ENCODE measurements at places on chromosomes 4 and X.

DNA sequence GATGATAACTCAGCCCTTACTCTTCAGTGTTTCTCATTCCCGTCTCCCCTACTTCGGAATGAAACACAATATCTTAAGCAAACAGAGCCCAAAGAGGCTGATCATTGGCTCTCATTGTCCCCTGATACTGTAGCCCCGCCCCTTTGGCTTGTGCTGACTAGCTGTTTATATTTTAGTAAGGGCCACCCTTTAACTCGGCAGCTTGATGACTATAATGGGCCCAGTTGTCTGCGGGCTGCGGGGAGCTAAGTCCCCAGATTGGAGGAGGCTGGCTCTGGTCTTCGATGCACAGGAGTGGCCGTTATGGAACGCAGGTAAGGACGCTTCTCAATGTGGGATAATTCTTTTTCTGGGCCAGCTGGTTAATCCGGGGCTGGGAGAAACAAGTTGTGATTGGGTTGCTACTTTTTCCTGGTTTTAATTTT, at the start of gene TRIM2:
Gene TRIM2 (plus strand): TSS at position 197 of the 425 bp plus-strand sequence. CDS start 88 bp downstream, at position 285.
- DNase-seq = no peak

DNA sequence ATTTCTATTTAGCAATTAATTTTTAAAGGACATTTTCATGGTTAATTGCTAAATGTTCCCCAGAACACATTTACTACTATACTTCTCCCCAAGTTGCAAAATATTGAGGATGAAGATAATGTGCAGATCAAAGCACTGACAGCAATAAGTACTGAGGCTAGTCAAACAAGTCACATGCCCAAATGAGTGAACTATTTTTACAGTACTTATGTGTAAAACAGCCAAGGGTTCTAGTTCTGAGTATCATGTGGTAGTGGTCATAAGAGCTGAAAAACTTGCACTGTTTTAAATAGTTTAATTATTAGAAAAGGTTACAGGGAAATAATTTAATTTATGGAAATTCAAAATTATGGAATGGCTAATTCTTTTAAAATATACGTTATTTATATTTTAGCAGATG, 3.8 kb downstream of the GALNTL6 start:
- no peak for DNase-seq

GRCh38 chr4:77354550-77354949, 197.5 kb downstream of the CCNG2 start:
- no peak for DNase-seq

DNA sequence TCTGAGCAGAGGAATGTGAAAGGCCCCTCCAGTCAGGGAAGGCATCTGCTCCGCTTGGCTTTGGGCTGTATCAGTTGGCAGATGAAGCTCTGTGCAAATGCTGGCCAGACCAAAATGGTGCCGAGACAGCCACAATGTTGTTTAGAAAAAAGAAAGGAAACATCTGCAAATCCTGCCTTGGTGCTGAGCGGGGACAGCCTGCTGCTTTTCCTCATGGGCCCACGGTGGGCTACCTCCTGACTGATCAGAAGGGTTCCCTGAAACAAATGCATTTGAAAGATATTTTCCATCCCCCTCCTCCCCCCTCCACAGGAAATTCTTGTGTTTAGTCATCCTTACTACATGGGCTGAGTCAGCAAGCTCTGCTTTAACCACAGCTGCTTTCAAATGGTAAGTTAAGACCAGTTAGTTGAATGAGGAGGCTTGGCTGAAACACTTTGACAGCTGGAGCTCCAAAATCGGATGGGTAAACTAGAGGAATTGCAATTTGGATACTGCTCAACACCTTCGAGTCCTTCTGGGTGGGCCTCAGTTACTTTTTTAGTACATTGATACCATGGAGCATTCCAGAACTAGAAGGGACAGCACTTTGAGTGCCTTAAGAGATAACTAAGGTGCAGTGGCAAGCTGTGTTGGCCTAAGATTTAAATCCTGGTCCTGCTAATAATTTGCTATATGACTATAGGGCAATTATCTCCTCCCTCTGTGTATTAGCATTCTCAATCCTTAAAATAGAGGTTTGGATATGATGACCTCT, 36.0 kb downstream of the PLAC1 start:
- DNase-seq = no peak

GRCh38 chr4:11898796-11899195, 470.1 kb upstream of the HS3ST1 start:
- DNase-seq = no peak

- no peak for DNase-seq
These were observed 61.2 kb downstream of the TMEM150C start for GRCh38 chr4:82500435-82501153.

DNA sequence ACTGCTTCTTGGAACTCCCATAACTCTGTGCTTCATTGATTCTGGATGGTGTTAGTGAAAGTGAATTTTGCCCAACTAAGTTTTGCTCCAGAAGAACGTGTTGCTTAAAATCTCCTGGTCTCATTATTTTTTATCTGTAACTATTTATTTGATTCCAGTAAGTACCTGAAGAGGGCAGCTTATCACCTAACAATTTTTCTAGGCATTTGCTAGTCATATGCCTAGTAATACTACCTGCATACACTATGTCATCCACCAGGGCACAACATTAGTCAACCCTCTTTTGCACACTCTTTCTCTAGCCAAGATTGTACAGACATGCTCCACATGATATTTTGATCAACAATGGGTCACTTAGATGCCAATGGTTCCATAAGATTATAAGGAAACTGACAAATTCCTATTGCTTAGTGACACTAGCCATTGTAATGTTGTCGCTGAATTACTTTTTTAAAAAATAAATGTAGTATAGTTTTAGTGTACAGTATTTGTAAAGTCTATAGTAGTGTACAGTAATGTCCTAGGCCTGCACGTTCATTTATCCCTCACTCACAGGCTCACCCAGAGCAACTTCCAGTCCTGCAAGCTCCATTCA, 499.9 kb upstream of the AADAT start:
- DNase-seq = no peak

DNA sequence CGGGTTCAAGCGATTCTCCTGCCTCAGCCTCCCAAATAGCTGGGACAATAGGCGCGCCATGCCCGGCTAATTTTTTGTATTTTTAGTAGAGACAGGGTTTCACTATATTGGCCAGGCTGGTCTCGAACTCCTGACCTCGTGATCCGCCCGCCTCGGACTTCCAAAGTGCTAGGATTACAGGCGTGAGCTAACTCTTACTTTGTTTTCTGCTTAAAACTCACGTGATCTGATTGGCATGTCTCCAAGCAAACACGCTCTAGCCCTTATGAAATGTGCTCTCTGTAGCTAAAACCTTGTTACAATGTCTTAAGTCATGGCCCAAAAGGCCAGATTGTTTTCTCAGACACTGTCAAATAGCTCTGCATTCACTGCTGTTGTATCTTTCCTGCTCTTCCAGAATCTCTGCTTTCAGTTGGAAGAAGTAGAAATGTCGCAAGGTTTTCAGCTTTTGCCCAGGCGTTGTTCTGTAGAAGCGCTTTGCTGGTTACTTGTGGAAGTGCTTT, 39.7 kb upstream of the OGT start:
- DNase-seq = no peak

DNA sequence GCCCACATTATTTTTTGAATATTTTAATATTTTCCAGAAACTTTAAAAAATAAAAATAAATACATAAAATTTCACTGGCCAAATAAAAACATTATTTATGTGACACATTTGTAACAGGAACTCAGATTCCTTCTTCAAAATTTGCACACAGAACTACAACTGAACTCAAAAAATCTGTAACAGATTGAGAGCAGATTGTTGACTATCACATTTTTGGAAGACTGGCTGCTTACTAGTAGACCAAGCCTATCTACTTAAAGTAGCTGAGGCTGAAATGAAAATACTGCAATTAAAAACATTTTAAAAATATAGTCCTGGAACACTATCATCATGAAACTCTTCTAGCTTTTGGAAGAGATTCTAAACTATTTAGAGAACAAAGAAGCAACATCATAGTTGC, 203.9 kb downstream of the SH3BGRL start:
- no peak for DNase-seq

DNA sequence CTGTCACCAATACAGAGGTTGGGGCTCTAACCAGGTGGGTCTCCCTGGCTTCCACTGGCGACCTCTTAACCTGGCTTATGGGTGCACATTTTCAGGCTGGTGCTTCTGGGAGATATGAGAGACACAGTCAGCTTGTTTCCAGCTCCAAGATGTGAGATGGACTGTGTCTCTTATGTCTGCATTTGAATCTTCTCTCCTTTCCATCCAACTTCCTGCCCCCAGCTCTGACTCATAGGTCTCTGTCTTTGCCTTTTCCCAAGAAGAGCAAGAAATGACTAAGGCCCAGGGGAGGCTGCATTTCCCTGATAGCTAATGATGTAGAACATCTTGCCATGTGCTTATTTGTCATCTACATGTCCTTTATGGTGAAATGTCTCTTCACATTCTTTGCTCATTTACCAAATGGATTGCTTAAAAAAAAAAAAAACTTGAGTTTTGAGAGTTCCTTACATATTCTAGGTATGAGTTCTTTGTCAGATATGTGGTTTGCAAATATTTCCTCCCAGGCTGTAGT, 3.2 kb upstream of the UXT start:
- no peak for DNase-seq

DNA sequence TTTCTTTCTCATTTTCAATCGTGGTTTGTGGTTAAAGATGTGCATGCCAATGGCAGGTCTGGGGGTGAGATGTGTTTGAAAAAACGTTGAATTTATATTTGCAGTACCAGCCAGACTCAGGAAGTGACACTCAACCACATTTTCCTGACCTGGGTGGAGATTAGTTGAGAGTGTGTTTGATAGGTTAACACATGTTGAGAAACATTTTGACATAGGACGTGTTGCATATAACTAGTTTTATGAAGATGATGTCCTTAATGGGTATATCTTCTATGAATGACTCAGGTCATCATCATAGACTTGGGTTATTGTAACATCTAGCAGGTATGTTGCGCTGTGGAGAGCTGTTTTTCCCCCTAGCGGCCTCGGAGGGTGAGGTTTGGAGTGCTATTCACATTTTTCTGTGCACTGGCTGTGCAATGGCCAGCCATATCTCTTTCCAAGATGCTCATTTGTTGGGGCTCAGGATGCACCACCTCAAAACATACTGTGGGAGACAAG, 21.7 kb upstream of the CD38 start:
- peak; percentile 26 for DNase-seq

DNA sequence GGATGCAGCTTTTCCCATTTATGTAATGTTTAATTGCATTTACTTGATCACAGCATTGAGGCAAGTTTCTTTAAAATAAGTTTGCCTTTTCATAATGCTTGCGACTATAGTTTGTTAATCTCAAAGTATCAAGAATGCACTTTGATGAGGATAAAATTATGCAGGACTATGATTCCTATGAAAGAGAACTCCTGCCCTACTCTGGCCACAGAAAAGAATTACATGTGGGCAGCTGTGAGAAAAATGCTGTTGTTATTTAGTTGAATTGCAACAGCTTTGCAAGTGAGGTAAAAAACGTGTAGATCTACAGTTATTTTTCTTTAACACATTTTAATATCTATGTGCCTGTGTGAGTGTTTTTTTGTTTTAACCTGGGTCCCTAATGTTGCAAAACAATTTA, 12.5 kb upstream of the OSTC start:
- DNase-seq = no peak

GRCh38 chr4:102868153-102868780, 525 bp upstream of the CISD2 start:
- no peak for DNase-seq

DNA sequence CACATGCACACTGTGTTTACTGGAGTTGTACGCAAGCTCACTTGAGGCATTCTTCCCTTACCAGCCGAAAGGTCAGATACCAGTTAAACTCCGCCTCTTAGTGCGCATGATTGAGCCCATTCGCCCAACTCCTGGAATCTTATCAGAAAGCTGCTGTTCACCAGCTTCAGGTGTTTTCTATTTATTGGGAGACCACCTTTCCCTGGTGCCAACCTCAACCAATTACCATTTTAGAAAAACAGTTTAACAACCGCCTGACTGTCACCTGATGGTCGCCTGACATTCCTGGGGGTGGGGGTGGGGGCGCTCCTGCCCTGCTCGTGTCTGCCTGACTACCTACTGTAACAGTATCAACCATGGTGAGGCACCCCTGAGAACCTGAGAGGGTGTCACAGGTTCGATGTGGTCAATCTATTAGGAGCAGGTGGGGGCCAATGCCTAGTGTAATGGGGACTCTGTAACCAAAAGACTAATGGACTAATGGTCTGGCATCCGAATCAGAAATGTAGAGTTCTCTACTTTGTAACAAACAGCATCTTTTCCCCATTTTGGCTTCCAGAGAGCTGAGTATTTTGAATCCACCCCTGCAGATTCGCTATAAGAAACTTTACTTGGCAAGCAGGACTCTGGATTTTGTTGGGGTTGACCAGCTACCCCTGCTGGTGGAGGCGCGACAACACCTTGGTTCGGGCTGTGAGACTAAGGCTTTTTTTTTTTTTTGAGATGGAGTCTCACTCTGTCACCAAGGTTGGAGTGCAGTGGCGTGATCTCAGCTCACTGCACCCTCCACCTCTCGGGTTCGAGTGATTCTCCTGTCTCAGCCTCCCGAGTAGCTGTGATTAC, 58.2 kb upstream of the ZNF157 start:
- peak; percentile 8 for DNase-seq

- no peak for DNase-seq
These were observed 1.2 kb downstream of the DRP2 start for GRCh38 chrX:101220662-101221260.

DNA sequence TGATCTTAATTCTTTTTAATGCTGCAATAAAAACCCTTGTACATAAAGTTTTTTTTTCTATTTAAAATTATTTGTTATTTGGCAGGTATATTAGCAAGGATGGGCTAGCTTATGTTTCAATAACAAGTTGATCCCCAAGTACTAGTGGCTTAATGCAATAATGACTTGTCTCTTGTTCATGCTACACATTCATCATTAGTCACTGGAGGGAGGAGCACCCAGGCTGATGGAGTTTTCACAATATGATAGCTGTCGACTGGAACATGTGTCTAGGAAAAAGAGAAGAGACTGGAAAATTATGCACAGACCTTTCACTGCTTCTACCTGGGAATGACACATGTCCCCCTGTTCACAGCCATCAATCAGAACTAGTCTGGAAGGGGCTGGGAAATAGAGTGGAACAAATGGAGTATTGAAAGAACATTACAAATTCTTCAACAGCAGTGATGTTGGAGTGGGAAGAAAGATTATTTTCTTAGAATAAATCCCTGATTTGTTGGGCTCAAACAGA, 387.9 kb upstream of the RPS6KA3 start:
- no peak for DNase-seq
